ENCODE measurements at places on chromosomes 2 and 18.
A peak's percentile ranks its signal among the peaks of the same experiment; 100 is the strongest.

- DNase-seq: no peak
Observed at GRCh38 chr2:144237830-144238627, 281.9 kb downstream of the ZEB2 start.

- DNase-seq: no peak
Observed at GRCh38 chr2:99842451-99842850, 299.9 kb downstream of the AFF3 start.

GRCh38 chr2:57981083-57981768 lies 65.4 kb upstream of the VRK2 start:
- DNase-seq: peak; percentile 44

DNA sequence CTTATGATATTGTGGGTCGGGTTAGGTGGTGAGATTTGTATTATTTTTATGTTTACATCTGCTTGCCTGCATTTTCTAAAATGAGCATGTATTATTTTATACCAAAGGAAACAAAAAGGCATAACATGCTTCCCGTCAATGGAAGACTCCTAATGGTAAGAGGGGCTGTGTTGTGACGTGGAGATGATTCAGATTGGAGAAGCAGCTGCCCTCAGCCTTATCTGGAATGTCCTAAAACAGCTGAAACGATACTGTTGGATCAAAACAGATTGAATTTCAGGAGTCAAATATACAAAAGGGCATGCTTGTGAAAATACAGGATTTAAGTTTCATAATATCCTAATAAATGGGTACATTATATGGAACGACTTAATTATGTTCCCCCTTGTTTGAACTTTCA lies 19.0 kb downstream of the DGKD start:
- DNase-seq: no peak

DNA sequence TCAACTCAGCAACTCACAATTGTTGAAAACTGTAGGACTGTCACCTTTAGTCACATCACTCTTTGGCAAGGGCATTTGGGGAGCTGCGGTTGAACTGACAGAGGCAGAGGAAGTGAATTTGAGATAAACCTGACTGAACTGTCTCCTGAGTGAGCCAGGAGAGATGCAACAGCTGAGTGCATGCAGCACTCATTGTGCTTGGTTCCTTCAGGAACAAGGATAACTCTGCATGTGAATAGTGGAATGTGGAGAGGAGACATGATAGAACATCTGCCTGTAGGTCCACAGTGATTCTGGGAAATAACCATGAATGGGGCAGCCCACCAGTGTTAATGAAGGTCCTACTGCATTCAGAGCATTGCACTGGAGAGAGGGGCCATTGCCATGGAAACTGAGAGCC lies 494.7 kb downstream of the STK39 start:
- DNase-seq: no peak

GRCh38 chr2:143477714-143478443 lies 348.7 kb downstream of the ARHGAP15 start:
- no peak for DNase-seq

DNA sequence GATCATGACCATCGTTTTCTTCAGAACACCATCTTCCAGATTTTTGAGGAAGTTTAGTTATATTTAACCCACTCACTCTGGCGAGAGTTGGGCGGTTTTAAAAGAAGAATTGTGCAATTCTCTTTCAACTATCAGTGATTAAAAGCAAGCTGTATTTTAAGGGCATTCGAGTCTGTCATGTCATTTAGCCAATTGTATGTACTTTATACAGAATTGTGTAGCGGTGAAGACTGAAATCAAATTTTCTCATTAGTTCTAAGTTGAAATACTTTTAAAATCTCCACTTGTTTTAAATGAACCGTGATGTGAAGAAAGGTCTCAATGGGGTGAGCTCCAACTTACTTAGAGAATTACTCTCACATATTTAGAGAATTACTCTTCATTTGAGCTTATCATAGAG lies 214.6 kb upstream of the DTNA start:
- DNase-seq: no peak

DNA sequence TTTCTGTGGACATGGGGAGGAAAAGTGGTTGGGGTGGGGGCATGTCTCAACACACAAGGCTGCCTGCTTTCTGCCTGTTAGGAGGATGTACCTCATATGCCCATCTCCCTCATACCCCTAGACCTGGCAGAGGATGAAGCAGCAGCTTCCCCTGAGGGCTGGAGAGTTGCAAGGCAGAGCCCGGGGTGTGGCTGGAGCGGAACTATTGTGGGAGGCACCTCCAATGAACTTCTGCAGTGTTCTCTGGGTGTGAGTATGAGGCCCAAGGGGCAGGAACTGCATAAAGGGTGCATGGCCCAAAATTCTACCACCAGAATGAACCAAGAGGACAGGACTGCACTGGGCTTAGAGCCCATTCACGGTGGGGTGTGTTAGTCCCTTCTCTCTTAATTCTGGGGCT lies 296.3 kb upstream of the SIX2 start:
- DNase-seq: no peak

DNA sequence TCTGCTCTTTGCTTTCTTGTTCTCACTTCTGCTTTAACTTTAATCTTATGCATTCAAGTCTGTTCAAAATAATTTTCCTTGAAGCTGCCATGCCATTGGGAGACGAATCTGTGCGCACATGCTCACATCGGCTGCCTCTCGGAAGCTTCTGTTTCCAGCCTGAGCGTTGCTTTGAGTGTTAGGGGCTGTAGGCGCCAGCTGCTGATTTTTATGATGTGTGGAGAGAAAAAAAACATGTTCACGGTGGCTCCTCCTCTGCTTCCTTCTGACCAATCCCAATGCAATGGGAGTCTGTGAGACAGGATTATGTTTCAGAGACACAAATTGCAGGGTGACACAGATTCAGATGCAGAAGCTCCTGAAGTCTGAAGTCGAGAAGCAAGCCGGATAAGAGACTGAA lies at the start of gene MC4R:
Gene MC4R (minus strand): TSS at position 180 of the 400 bp plus-strand sequence. CDS start 426 bp downstream, outside the sequence.
- peak; percentile 57 for DNase-seq

DNA sequence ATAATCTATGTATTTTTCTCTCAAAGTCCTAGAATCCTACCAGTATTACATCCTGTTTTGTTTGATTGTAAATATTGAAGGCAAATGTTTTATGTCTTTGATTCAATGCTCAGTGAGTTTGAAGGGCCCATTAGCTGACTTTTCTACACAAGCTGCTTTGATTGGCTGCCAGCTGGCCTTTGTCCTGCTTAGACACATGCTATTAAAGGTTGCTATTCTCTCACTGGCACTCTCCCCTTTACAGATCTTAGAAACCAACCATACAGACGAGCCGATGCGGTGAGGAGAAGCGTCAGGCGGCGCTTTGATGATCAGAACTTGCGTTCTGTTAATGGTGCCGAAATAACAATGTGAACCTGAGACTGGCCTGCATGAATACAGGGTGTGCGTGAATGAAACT lies 69.7 kb downstream of the PRPF40A start:
- no peak for DNase-seq

DNA sequence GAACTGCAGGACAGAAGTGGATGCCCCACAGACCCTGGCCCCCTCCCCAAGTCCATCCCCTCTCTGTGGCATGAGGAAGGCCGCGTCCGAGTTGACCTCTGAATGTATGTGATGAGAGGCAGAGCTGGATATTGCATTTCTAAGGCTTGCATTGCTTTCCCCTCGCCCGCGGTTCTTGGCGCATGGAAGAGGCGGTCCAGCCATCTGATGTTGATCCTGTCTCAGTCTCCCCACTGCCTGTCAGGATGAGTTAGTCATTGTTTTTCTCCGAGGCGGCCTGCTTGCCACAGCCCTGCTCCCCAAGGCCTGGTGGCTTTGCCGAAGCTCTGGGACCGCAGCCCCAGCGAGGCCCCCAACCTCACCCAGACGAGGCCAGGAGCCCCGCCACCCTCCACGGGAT lies 88.6 kb downstream of the SMAD7 start:
- DNase-seq: no peak

DNA sequence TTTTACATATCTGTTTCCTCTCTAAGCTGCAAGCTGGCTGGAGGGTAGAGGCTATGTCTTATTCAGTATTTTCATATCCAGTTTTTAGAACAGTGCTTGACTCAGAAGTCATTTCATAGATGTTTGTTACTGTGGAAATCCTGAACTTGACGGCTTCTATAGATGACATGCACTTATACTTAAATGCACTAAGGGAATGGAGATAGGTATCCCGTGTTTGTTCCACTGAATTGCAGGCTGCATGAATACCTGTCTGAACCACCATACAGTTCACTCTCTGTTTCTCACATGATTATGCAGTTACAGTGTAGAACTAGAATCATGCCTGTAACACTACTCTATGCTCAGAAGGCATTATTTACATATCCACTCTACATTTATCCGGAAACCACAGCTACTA lies 417.1 kb downstream of the MTX2 start:
- DNase-seq: no peak

- peak; percentile 66 for DNase-seq
Observed at GRCh38 chr2:43773876-43774613, at the start of gene DYNC2LI1. TSS of gene DYNC2LI1 (plus strand) at chr2:43774039. CDS start at chr2:43774139, 100 bp downstream.

DNA sequence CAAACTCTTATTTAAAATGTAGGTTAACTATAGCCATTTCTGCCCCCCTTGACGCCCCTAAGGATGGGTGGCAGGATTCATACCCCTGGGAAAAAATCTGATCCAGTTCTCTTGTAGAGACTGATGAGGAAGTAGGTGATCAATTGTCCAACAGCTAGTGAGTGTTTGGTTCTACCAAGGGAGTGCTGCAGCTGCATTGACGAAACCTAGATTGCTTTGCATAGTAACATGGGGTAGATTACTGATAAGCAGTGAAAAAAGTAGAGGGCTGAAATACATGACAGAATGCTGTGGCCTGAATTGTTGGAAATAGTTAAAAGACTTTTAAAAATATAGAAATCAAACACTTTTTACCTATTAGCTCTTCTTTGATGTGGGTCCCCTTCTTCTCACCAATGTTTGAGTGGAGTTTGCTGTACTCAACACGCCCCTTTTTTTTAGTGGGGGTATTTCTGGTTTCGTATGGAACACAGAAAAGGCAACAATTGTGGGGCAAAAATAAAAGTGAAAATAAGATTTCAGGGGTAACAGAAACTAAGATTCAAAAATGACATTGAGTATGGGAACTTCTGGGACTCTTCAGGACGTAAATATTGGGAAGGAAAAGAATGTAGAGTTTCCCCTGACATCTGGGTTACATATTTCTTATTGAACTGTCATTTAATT lies 66.2 kb downstream of the MAIP1 start:
- no peak for DNase-seq

- DNase-seq: no peak
Observed at GRCh38 chr2:43068041-43068533, 158.3 kb downstream of the ZFP36L2 start.

DNA sequence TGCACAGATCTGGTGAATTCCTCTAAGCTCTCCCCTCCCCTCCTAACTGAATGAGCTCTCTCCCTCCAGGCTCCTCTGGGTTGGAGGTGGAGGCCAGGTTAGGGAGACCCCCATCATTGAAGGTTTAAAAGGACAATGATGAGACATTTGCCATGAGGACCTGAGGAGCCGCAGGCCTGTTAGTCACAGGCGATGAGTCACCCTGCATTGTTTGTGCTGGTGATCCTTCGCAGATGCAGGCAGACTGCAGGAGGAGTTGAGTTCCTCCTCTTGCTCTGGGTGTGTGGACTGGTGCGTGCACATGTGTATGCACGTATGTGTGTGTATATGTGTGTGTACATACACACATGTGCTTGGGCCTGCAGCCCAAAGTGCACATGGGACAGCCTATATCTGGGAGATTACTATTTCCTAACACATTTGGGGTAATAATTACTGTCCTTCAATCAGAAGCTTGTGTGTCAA lies 42.0 kb downstream of the MCFD2 start:
- no peak for DNase-seq

GRCh38 chr2:73827018-73827417 lies 1.7 kb upstream of the STAMBP start:
- DNase-seq: no peak

- DNase-seq: no peak
Observed at GRCh38 chr2:23492337-23492675, 107.3 kb downstream of the KLHL29 start.

GRCh38 chr2:145012214-145012670 lies 492.3 kb upstream of the ZEB2 start:
- no peak for DNase-seq

- DNase-seq: no peak
Observed at GRCh38 chr18:64380117-64380516, 231.2 kb upstream of the LINC00305 start.

- no peak for DNase-seq
Observed at GRCh38 chr2:140998577-140998976, 1132.2 kb downstream of the LRP1B start.

GRCh38 chr2:29724282-29724681 lies 197.1 kb downstream of the ALK start:
- no peak for DNase-seq

DNA sequence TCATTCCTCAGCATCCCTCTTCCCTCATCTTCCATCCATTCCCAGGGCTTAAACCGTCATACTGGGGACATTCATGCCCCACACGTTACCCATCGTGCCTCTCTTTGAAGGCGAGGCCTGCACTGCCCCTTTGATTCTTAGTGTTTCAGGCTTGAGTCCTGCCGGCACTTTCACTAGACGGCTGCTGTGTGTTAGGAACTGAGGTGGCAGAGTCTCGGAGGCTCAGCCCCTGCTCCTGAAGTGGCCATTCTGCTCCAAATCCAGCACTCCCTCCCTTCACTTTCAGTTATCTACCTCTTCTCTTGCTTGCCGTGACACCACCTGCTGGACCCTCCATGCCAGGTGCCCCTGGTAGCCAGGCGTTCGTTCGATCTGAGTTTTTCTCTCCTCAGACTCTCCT lies 43.0 kb downstream of the GRHL1 start:
- no peak for DNase-seq

DNA sequence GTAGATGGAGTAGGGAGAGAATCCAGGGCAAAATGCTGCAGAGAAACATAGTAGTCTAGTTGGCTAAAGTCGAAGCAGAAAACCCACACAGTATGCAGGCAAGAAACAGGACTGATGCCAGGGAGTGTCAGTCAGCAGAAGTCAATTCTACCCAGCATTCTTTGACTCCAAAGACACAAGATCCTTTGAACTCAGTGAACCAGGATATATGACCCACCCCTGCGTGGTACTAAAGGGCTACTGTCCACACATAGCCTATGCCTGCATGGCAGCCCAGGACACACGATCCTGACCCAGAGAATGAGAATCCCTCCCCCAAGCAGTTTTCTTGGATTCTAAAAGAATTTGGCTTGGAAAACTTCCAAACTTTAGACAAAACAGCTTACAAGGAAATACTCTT lies 42.5 kb downstream of the ALK start:
- DNase-seq: no peak

DNA sequence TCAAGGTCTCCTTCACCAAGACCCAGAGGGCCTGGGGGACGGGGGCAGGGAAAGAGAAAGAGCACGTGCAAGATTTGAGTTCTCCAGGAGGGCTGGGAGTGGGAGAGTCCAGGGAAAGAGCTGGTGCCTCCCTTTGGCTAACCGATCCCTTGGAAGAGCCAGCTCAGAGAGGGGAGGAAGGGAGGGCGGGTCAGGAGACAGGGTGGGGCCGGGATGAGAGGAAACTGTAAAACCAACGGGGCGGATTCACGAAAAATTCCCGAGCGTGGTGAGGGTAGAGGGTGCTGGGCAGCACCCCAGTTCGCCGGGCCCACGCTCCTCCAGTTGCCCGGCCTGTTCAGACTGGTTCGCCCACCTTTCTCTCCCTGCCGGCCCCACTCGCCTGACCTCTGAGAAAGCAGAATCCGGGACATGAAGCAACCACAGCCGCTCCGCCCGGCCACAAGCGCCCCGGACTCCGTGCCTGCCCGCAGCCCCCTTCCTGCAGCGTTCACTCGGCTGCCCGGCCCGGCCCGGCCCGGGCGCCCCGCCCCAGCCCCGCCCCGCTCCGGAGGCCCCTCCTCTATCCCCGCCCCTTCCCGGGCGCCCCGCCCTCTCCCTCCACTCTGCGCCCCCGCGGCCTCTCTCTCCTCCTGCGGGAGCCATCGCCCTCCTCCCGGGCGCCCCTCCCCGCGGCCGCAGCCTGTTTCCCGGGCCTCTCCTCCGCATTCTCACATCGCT lies 230.9 kb upstream of the SMAD2 start:
- DNase-seq: no peak

All from non-pigmented ciliary epithelial cell (primary cell).